Activated CD8-positive, alpha-beta memory T cell treated with anti-CD3 and anti-CD28 coated beads, Interleukin-2, amount 50 U/mL, for 4 hours (primary cell): ENCODE measurements at places on chromosomes 4 and X.

DNA sequence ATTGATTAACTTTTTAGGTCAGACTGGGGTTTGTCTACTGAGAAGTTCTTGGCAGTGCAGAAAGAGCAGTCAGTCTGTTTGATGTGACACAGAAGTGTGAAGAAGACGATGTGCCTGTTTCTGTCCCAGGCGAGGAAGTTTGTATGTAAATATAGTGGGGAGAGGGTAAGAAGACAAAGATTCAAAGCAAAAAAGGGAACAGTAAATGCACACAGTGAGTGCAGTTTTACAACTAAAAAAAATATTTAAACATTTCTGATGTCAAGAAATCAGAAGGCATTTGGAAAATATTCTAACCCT lies 264.9 kb downstream of the RAPGEF2 start:
- DNase-seq = no peak

GRCh38 chrX:134006484-134007161 lies 21.2 kb upstream of the GPC3 start:
- DNase-seq = no peak

DNA sequence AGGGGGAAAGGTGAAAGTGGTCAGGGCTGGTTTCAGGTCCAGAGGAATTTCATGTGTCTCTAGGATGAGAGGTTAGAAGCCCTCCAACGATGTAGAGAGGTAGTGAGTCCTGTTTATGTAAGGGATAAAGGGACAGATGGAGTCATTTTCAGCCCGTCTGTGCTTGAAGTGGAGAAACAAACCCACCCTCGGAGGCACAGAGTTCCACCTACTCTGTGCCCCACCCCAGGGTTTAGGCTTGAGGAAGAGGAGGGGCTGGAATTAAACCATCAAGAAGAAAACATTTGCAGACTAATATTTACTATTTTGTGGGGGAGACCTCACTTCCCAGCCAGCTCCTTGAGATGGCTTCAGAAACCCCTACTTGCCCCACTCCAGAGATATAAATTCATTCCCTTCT lies 868 bp upstream of the GNL3L start:
- no peak for DNase-seq

GRCh38 chr4:150033901-150034300 lies 44.3 kb upstream of the DCLK2 start:
- no peak for DNase-seq

DNA sequence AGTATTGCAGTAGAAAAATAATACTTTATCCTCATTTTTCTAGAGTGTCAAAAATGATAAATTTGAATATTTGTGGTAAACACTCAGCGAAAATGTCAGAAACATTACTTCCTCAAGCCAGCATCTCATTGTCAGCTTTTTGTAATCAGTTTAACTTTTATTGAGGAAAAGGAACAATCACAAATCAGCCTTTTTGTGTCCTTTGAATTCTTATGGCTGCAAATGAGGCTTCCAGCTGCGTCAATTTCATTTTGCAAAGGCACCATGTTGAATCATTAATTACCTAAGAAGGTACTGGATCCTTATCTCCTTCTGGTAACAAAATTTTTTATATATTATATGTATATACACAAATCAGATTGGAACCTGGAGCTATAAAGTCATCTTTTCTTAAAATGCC lies 442.6 kb upstream of the CPEB2 start:
- DNase-seq = no peak
